ENCODE measurements at places on chromosomes 5 and 9.

- DNase-seq, result no peak
These were observed 23.2 kb upstream of the TERT start for GRCh38 chr5:1317921-1318565.

GRCh38 chr5:159619826-159620225 lies 289.5 kb upstream of the IL12B start:
- DNase-seq, result no peak

DNA sequence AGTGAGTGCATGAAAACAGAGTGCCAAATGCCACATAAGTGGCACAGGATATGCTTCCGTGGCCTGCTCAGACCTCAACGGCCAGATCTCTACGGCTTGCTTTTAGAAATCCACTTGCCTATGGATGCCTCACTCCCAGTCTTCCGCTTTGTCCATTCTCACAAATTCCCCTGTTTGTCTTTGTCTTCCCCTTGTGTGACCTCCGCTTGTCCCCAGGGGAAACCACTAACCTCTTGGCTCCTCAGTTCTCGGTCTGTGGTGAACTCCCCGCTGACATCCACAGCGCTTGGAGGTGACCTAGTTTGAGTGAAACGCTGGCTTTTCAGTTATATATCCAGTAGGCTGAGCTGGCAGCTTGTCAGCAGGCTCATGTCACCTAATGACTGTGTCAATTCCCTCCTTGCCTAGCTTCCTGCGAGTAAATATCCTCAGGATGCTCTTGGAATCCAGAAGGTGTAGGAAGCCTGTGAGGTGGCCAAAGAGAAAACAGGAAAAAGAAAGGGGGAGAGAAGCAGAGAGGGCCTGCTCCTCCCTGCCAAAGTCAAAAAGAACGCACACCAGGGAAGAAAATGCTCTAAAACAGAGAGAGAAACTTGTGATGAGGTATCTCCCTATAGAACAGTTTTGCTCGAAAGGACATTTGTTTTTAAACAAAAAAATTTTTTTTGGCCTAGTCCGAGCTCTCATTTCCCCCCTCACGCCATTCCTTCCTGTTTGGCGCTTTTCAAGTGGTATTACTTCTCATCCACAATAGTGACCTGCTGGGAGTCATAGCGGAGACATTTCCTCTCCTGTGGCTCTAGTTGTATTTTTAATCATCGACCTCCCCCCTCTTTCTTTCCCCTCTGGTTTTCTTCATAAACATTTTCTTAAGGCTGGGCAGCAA lies 101.6 kb upstream of the SPRY4 start:
- peak; percentile 58 for DNase-seq

- no peak for DNase-seq
These were observed 28.0 kb upstream of the IRX2 start for GRCh38 chr5:2779459-2779858.

DNA sequence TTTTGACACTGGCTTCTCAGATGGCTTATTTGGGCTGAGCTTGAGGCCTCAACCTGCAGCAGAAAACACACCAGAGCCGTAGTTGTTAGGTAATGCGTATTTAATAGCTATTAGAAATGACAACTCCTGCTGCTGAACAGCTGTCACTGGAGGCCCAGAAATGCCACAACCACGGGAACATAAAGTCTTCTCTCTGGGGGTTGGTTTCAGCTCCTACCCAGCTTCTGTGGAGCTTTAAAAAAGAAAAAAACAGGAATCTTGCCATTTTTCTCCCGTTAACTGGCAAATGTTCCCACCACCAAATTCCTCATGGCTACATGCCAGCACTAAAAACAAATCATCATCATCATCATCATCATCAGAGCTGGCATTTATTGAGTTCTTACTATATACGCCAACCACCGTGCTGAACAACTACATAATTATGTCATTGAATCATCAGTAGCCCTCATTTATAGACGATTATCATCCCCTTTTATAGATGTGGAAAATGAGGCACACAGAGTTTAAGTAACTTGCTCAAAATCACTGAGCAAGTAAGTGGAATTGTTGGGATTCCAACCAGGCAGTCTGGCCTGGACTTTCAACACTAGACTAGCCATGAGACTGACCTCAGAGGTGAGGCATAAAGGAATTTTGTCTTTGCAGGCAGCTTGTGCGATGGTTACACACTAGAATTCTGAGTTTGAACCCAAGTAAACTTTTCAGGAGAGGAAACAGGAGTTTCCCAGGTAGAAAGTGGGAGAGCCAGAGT lies 185.3 kb upstream of the WWC1 start:
- DNase-seq, result no peak
